ENCODE measurements at places on chromosomes 6 and 20. TPM values are rescaled to one million over a fixed set of nuclear protein-coding genes. Genes with fewer than 3 reads are reported as not detected.
A peak's percentile ranks its signal among the peaks of the same experiment; 100 is the strongest.

- H3K27me3 ChIP-seq = no peaks in the 10 kb centered on the region
- DNase-seq = no peak
- H3K36me3 ChIP-seq = no peaks in the 10 kb centered on the region
- no peaks in the 10 kb centered on the region for H3K4me1 ChIP-seq
Measured at GRCh38 chr20:14919501-14920081, 582.2 kb upstream of the FLRT3 start.

- H3K27me3 ChIP-seq = no peaks in the 10 kb centered on the region
- peak overlapping the region; percentile 90 for H3K27ac ChIP-seq
- no peak overlapping the region for H3K4me3 ChIP-seq
- H3K36me3 ChIP-seq = no peaks in the 10 kb centered on the region
- H3K4me1 ChIP-seq = peaks cover 39% of the 10 kb centered on the region
Measured at GRCh38 chr20:37347891-37348791, 2.2 kb downstream of the SRC start.

DNA sequence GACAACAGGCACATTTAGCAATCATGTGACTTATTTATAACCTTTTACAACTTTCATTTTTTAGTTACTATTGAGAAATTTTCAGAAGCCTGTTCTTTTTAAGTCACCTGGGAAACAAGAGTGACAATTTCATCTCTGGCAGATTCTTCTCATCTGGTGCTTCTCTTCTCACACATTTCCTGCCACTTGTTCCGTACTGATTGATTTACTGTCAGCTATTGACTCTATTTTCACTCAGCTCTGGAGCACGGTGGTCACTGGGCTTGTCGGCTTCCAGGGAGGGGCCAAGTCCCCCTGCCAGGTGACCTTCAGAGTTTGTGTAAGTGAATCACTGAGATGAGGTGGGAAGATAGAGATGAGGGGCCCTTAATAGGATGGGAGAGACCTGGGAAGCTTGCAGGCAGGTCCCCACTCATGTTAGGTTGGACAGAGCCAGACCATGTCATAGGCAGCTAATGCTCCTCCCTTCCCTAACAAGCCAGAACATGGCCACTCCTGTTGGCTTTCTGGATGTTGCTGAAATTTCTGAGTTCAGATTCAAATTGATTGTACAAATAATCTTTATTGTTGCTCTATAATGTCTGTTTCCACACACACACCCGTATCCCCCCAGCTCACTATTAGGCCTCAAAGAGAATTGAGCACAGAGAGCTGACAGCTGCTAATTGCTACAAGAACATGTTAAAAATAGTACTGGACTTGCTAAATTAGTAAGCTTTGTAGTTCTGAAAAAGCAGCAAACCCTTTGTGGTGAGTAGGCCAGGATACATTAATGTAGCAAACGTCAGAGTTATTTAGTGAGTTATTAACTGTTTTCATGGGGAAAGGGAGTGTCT, 13.3 kb downstream of the DUSP22 start:
- no peak for DNase-seq
- H3K4me3 ChIP-seq = no peak overlapping the region
- H3K4me1 ChIP-seq = no peaks in the 10 kb centered on the region
- no peaks in the 10 kb centered on the region for H3K27me3 ChIP-seq

DNA sequence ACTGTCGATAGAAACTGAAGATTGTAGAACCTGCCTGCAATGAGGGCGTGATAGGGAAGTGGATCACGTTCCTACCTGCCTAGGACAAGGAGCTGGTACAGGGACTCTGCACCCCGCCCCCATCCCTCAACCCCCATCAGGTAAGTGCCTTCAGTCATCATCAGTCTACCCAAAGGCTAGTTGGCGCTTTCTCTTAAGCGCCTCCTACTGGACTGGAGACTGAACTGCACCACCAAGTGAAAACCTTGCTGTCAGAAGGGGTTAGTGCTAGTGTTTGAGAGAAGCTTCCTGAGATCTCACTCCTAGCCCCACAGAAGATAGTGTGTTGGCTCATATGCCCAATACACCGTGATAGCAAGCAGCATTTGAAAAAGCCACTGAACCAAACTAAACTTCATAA, 706.5 kb upstream of the MAN1A1 start:
- no peaks in the 10 kb centered on the region for H3K4me1 ChIP-seq
- H3K36me3 ChIP-seq = no peaks in the 10 kb centered on the region
- no peak overlapping the region for H3K27ac ChIP-seq
- H3K4me3 ChIP-seq = no peak overlapping the region
- H3K27me3 ChIP-seq = no peaks in the 10 kb centered on the region

DNA sequence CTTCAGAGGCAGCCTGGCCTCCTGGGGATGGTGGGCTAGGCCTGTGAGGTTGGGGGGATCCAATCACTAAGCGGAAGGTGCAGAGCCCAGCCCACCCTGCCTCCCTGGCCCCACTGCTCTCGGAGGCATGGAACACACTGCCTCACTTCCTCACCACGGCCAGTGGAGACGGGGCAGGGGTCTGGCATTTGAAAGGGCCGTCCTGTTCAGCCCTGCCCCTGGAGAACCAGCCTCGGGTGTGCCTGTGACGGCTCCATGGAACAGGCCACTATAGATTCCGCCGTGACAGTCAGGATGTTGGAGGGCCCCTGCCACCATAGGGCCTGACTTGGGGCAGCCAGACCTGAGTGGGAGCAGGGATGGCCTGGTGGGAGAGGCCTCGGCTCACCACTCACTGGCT, 110.2 kb downstream of the DACT2 start:
- H3K36me3 ChIP-seq = no peaks in the 10 kb centered on the region
- no peak overlapping the region for H3K4me3 ChIP-seq
- DNase-seq = no peak
- H3K4me1 ChIP-seq = no peaks in the 10 kb centered on the region
- H3K27me3 ChIP-seq = no peaks in the 10 kb centered on the region

- H3K36me3 ChIP-seq = no peaks in the 10 kb centered on the region
- H3K27ac ChIP-seq = no peak overlapping the region
- no peak overlapping the region for H3K4me3 ChIP-seq
- peaks cover 6% of the 10 kb centered on the region for H3K4me1 ChIP-seq
Measured at GRCh38 chr20:47413189-47413588, 56.7 kb upstream of the ZMYND8 start.

DNA sequence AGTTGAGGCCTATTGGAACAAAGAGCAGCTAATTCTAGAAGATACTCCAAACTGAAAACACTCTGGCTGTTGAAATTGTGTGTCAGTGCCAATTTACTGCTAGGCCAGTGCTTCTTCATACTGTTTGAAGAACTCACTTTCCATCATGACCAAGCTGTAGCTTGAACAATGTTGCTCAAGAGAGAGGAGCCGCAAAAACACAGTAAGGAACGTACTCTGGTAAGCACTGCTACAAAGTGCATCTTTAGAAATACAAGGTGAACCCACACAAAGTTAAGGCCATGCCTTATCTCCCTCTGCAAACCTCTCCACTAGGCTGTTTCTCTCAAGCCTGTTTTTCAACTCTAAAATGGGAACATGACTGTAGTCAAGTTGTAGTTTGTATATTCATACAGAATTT, 74.5 kb upstream of the TULP1 start:
- H3K36me3 ChIP-seq = no peaks in the 10 kb centered on the region
- no peak for DNase-seq
- no peak overlapping the region for H3K4me3 ChIP-seq
- no peaks in the 10 kb centered on the region for H3K27me3 ChIP-seq
- peak overlapping the region; percentile 28 for H3K27ac ChIP-seq

DNA sequence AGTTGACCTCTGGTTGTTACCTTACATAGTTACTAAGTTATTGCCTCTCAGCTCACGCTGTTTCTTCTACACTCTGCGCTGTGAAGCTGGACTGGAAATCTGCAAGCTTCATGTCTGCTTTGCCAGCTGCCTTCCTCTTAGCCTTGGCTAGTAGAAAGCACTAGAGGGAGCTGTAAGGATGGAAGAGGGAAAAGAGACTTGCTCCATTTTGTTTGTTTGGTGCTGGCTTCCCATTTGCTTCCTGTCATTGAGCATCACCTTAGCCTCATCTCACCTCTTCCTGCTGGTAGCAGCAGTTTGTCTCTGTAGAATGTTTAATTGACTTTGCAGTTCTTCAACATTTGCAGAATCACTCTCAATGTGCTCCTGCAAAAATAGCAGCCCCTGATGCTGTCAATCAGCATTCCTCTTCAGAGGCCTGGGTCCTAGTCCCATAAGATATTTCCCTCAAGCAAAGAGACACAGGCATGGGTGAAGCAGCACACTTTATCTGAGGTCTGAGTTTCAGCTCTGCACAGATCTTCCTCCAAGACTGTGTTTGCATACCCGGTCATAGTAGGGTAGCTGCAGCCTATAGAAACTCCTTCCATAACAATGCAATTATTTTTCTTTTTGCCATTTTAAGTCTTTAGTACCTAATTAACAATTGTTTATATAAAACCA, 302.2 kb upstream of the EPHA7 start:
- no peaks in the 10 kb centered on the region for H3K4me1 ChIP-seq
- DNase-seq = peak; percentile 45
- H3K27ac ChIP-seq = no peak overlapping the region
- H3K36me3 ChIP-seq = no peaks in the 10 kb centered on the region
- H3K4me3 ChIP-seq = no peak overlapping the region

GRCh38 chr6:123333000-123333756, 303.6 kb downstream of the TRDN start:
- no peak for DNase-seq
- H3K27me3 ChIP-seq = no peaks in the 10 kb centered on the region
- no peak overlapping the region for H3K27ac ChIP-seq
- H3K4me1 ChIP-seq = no peaks in the 10 kb centered on the region

GRCh38 chr6:73542891-73543290, 22.1 kb upstream of the EEF1A1 start:
- H3K36me3 ChIP-seq = no peaks in the 10 kb centered on the region
- H3K27ac ChIP-seq = no peak overlapping the region
- no peak for DNase-seq
- no peaks in the 10 kb centered on the region for H3K4me1 ChIP-seq
- no peak overlapping the region for H3K4me3 ChIP-seq

- no peak overlapping the region for H3K4me3 ChIP-seq
- H3K4me1 ChIP-seq = no peaks in the 10 kb centered on the region
- no peaks in the 10 kb centered on the region for H3K27me3 ChIP-seq
- no peaks in the 10 kb centered on the region for H3K36me3 ChIP-seq
- no peak for DNase-seq
- H3K27ac ChIP-seq = no peak overlapping the region
Measured at GRCh38 chr20:14729390-14729789, 392.0 kb upstream of the FLRT3 start.

- no peak overlapping the region for H3K27ac ChIP-seq
- H3K4me1 ChIP-seq = peaks cover 15% of the 10 kb centered on the region
- no peak for DNase-seq
- no peaks in the 10 kb centered on the region for H3K27me3 ChIP-seq
- no peaks in the 10 kb centered on the region for H3K36me3 ChIP-seq
Measured at GRCh38 chr6:159759645-159760044, 2.2 kb upstream of the ACAT2 start.

DNA sequence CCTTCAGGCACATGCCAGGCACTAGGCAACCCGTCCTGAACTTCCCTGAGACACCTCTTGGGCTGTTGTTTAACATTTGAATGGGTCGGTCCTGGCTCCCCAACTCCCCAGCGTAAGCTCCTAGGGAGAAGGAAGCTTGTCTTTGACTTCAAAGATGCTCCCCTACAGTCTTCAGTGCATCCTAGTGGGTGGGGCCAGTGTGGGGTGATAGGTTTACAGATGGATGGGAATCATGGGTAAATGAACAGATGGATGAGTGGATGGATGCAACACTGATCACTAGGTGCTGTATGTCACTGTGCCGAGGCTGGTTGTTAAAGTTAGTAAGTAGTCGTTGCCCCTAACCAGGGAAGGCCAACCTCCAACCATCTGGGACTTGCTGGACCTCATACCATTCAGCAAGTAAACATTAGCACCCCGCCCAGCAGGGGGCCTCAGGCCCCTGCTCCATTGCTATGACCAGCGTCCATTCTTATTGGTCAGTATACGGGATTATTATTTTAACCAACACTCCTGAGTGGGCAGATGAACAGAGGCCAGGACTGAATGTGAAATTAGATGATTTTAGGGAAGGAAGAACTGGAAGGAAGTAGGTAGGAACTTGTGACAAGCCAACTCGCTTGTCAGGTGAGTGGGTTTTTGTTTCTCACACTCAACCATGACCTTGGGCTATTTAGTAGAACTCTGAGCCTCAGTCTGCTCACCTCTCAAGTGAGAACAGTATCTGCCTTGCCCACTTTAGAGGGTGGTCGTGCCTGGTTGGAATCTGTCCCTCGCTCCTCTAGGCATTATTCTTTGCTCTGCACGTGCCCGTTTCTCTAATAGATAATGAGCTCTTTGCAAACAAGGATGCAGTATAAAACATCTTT, 82.9 kb upstream of the FOXP4 start:
- peak; percentile 75 for DNase-seq
- H3K4me1 ChIP-seq = no peaks in the 10 kb centered on the region
- no peak overlapping the region for H3K4me3 ChIP-seq
- no peaks in the 10 kb centered on the region for H3K27me3 ChIP-seq

- no peak overlapping the region for H3K4me3 ChIP-seq
- no peaks in the 10 kb centered on the region for H3K36me3 ChIP-seq
- H3K27ac ChIP-seq = no peak overlapping the region
- H3K4me1 ChIP-seq = no peaks in the 10 kb centered on the region
- DNase-seq = no peak
Measured at GRCh38 chr6:144736763-144737162, 451.6 kb downstream of the UTRN start.

DNA sequence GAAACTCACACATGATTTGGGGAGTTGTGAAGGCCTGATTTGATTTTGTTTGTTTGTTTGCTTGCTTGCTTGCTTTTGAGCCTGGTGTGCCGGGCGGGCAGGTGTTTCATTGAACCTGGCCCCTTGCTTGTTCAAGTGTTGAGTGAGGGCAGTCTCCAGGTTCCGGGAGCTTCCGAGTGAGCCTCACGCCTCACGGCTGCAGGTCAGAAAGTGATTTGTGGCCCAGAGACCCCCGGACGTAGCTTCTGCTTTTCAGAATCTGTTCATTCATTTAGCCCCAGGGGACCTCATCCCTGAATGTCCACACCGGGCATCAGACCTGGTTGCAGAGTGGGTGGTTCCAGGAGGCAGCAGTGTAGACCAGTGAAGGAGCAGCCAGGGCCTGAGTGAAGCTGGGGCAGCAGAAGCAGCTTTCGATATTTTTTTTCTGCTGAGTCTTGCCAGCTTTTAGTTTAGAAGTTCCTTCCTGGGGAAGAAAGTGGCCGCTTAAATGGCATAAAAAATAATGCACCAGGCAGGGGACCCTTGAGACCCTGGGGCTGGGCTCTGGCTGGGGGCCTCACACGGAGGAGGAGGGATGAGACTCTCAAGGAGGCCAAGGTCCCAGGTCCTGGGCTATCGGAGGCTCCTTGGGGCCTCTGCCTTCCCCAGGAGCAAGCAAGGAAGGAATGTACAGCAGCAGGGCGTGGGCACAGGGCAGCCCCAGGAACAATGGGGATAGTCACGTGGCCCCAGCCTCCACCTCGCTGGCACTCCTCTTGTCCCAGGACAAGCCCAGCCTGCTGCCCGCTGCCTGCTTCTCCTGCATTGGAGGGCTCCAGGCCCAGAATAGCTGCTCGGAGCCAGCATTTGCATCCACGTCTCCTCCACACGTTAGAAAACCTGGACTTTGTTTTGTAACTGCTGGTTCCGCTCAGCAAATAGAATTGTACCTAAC, 89.2 kb upstream of the BHLHE23 start:
- no peaks in the 10 kb centered on the region for H3K4me1 ChIP-seq
- peak; percentile 7 for DNase-seq

The GDAP1L1 gene
- total RNA-seq = 1.3 TPM

The EFCAB8 gene
- 4.9 TPM for total RNA-seq

The NKX2-2 gene
- 0.16 TPM for total RNA-seq

The IL20RA gene
- 16.1 TPM for total RNA-seq

The HDGFL1 gene
- 72.5 TPM for total RNA-seq

The LTB gene
- not detected for total RNA-seq

The COL10A1 gene
- 0.16 TPM for total RNA-seq

The RAET1E gene
- 0.31 TPM for total RNA-seq

The SLC17A4 gene
- 0.24 TPM for total RNA-seq

The SYNE1 gene
- total RNA-seq = 228 TPM
